ENCODE measurements at places on chromosomes 4 and X.

GRCh38 chr4:145525291-145525740 is 43.7 kb downstream of the SMAD1 start:
- no peak for DNase-seq

- DNase-seq = no peak
Measured at GRCh38 chr4:150315691-150316090, 237.4 kb downstream of the DCLK2 start.

DNA sequence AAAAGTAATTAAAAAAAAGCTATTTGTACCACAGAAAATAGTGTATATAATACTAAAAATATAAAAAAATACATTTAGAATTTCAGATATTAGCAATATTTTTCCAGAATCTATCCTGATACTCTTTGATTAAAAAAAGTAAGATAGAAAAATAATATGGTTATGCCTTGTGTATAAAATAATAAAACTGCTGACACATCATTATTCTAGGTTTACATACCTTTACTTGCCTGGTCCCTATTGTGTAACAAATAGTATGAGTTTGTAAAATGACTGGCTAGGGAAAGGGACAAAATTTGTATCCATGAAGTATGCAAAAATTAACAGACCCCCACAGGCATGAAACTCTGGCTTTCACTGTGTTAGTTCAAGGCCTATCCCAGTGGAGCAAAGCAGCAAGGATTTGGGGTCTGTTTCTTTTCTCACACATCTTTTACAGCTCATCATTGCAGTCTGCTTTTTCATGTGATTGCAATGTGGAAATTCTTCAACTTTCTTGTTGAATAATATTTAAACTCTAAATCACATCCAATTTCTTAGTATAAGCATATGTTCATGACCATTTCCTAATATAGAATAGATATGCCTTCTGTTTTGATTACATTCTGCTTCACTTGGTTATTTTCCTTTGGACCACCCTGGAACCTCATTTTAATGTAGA is 136.7 kb upstream of the PCDH18 start:
- no peak for DNase-seq

- no peak for DNase-seq
Measured at GRCh38 chrX:16418650-16419049, 231.3 kb upstream of the S100G start.

- DNase-seq = no peak
Measured at GRCh38 chrX:39296472-39296871, 495.2 kb downstream of the MID1IP1 start.

GRCh38 chr4:135371137-135371536 is 1169.5 kb upstream of the PABPC4L start:
- no peak for DNase-seq

- DNase-seq = peak; percentile 32
Measured at GRCh38 chr4:173990126-173990868, 293.2 kb downstream of the FBXO8 start.

DNA sequence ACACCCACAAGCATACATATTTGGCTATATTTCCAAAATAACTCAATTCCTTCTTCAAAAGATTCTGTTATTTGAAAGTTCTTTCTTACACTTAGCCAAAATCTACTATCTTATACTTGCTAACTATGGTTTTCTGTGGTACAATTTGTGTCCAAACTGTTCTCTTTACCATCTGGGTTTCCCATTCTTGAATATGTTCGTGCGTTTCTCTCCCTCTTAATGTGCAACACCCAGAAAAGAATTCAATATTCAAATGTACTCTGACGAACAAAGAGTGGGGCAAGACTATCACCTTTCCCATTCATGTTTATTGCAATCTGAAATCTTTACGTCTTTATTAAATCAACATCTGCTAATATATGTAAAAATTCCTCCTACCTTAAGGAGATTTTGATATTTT is 912.7 kb downstream of the FAT4 start:
- DNase-seq = no peak

GRCh38 chr4:181793096-181793495 is 450.1 kb upstream of the TENM3 start:
- DNase-seq = no peak

- no peak for DNase-seq
Measured at GRCh38 chr4:85733798-85734197, 258.8 kb downstream of the ARHGAP24 start.

DNA sequence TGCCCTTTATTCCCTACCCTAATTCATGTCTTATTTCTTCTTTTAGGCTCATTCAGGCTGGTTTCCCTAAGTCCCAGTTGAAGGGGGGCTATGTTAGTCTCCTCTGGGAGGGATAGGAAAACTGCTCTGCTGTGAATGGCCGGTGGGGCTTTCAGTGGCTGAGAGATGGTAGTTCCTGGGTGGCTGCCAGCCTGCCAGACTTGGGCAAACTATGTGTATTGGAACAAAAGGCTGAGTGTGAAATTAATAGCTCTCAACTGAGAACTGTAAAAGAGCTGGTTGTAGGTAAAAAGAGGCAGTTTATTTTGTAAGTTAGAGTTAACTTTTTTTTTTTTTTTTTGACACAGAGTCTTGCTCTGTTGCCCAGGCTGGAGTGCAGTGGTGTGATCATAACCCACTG is 28.8 kb downstream of the ARHGAP10 start:
- DNase-seq = no peak

GRCh38 chr4:78031417-78031950 is 25.6 kb upstream of the FRAS1 start:
- DNase-seq = no peak

Data from A549 (cell line).